AG04450 (cell line): ENCODE measurements at places on chromosomes 3 and 15. TPM values are rescaled to one million over a fixed set of nuclear protein-coding genes. Genes with fewer than 3 reads are reported as not detected.

Gene GOLGA6B
- polyA plus RNA-seq = not detected in 2 replicates

Gene PRKCD
- polyA plus RNA-seq = 13.6 and 13.7 TPM in 2 replicates

Gene MORC1
- not detected in 2 replicates for polyA plus RNA-seq

Gene GOLGA6L7
- not detected in 2 replicates for polyA plus RNA-seq

Gene FGF12
- polyA plus RNA-seq = not detected in 2 replicates

Gene SCN5A
- 0.63 and 1.4 TPM in 2 replicates for polyA plus RNA-seq

Gene BFSP2
- not detected in 2 replicates for polyA plus RNA-seq

Gene ATP8B4
- polyA plus RNA-seq = 0.67 and 1.0 TPM in 2 replicates

DNA sequence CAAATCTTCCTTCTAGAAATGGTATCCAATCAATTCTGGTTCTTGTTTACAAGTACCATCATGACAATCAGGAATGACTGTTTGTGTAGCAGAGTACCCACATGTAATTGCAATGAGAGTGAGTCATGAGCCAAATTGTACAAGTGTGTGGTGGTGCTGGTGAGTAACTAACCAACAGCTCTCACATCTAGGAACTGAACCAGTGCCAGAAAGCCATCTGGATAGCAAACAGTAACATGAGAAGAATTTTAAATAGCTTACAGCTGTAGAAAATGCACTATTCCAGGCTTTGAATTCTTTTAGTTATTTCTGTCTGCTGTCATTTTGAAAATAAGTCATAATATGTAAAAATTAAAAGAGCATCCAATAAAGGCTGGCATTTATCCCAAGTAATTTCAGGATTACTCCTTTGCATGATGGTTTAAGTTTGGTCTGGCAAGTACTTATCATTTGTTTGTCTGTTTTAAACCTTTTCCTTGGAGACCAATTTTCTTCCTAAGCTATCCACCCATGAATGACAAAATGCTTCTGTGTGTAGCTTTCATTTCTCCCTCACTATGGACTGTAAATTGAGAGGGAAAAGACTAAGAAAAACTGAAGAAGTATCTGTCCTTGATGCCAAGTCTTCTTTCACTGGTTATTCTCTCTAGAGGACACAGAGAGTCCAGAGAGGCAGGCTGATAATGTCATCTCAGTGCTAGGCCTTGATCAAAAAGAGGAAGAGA, 60.0 kb downstream of the PIK3CB start:
- peak; percentile 98 for DNase-seq

GRCh38 chr3:70108546-70108945, 109.0 kb downstream of the SAMMSON start:
- DNase-seq = no peak

DNA sequence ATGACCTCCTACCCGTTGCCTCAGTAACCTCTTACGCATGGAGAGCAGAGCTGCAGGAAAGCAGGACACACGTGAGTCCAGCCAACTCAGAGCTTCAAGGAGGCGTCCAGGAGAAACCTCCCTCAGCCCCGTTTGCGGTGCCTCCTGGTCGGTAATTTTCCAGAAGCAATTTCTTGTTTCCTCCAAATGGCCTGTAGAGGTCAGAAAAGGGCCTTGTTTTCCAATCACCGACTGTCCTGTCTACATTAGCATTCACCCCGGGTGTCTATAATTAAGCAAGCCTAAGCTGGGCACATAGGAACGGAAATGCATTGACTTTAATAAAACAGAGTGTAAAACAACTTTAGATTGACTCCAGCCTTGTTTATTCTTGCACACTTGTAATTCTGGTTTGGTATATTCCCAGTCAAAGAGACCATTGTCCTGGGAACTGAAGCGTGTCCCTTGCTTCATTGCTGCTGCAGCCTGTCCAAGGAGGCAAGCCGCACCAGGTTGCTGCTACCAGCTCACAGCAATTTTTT, 836.2 kb downstream of the AGBL1 start:
- DNase-seq = peak; percentile 7

DNA sequence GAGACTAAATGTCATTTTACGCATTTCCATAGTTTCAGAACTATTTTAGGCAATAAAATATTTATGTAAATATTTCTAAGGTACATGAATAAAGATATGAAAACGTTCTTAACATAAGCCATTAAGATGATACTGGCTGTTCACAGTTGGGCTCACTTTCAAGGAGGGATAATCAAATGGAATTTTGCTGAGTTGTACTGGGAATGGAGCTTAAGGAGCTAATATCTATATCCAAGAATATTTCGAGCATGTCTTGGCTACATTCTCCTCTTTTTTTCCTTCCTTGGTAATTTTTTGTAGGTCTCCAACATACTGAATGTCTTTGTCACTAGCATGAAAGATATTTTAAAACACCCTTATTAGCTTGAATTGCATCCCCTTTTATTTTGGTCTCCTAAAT, 383.4 kb downstream of the RAP2B start:
- DNase-seq = no peak

GRCh38 chr15:40293905-40294895, 11.3 kb upstream of the ANKRD63 start:
- no peak for DNase-seq

DNA sequence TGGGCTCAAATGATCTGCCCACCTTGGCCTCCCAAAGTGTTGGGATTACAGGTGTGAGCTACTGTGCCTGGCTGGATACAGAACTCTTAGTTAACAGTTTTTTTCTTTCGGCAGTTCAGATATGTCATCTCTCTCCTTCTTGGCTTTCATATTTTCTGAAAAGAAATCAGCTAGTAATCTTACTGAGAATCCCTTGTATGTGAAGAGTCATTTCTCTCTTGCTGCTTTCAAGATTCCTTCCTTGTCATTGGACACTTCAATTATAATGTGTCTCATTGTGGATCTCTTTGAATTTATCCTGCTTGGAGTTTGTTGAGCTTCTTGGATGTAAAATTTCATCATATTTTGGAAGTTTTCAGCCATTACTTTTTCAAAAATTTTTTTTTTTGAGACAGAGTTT, 17.0 kb downstream of the TRIM69 start:
- DNase-seq = no peak

DNA sequence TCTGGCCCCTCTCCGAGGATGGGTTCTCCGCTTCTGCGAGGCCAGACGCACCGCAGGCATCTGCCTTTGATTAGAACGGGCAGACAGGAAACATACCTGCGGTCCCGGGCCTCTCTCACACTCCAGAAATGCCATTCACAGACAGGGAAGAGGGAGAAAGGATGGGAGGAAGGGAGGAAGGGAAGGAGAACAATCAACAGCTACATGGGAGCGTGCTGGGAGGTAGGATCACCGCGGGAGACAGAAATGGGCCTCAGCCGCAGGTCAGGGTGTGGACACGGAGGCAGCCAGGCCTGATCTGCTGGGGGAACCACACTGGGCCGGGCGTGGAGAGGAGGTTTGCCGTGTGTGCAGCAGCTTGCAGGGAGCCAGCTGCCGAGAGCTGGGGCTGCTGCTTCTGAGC, 90.7 kb upstream of the RGMA start:
- no peak for DNase-seq

DNA sequence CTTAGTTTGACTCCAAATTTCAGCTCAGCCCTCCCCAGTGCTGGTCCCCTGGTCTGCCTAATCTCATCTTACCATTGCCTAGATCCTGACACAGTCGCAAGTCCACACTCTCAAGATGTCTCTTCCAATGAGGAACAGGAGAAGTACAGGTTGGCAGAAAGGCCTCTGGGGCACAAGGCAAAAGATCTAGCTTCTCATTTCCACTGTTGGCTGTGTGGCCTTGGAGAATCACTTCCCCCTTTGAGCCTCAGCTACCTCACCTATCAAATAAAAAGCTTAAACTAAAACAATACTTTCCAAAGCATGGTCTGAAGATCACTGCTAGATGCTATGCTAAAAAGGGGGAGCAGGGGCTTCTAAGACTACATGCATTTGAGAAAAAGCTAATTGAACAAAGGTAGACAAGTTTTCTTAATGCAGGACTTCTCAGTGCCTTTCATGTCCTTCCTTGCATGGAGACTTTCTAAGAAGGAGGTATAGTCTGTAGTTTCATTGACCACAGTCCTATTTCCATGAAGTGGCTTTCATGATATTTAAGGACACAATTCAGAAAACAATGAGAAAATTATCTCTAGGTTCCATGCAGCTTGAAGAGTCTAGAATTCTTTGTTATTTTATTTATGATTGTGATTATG, 118.0 kb upstream of the RAD18 start:
- DNase-seq = no peak

DNA sequence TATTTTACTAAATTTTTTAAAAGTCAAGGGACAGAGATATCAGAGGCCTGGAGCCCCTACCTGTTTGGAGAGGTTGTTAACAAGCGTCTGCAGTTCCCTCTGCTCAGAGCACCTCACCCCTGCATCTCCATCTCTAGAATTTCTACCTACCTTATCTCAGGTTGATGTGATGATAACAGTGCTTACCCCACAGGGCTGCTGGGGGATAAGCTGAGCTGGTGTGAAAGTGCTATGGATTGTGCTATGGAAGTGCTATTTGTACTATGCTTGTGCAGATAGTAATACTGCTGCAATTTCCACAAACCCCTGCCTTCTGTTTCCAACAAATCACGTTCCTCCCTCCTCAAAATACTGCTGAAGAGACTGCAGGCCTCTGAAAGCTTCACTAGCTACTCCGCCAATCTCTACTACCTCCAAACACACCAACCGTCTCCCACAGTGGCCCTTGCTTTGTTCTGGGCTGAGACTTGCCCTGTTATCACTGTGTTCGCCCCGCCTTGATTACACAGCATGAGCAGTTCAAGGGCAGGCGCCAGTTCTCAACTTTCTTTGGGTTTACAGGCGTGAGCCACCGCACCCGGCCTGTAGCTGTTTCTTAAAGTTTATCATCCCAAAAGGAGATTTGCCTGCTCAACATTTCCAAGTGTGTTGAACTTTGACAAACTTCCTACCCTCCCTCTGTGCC, 28.4 kb upstream of the PARL start:
- no peak for DNase-seq

DNA sequence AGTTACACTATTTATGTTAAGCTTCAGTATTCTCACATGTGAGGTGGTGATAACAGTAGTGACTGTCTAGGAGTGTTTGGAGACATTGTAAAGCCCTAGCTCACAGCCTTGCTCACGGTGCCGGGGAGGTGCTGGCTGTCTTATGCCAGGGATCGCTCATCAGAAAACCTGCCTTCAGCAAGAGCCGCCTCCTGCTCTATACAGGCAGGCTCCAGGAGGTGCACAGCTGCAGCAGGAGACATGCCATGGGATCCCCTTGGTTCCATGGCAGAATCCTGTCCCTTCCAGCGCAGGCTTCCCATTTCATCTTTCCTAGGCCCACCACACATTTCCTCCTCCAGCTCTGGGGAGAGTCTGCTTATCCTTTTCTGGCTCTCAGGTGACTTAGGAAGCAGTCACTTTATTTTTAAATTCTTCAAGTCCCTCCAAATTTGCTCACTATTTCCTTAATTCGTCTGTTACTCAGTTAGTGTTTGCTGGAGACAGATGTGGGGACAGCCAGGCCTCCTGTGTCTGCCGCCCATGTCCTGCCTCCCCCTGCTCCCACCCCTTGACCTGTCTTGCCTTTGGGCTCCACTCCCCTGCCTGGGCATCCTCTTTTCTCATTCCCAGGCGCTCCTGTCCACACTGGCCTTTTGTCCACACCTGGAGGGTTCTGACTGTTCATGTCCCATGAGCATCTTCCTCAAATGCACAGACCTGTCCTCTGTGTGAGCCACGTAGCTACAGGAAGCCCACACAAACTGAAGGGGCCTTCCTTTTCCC, 31.7 kb downstream of the SLCO2A1 start:
- no peak for DNase-seq

GRCh38 chr3:67416703-67417102, 237.7 kb downstream of the SUCLG2 start:
- no peak for DNase-seq

GRCh38 chr3:113255854-113256615, 44.7 kb downstream of the BOC start:
- no peak for DNase-seq

DNA sequence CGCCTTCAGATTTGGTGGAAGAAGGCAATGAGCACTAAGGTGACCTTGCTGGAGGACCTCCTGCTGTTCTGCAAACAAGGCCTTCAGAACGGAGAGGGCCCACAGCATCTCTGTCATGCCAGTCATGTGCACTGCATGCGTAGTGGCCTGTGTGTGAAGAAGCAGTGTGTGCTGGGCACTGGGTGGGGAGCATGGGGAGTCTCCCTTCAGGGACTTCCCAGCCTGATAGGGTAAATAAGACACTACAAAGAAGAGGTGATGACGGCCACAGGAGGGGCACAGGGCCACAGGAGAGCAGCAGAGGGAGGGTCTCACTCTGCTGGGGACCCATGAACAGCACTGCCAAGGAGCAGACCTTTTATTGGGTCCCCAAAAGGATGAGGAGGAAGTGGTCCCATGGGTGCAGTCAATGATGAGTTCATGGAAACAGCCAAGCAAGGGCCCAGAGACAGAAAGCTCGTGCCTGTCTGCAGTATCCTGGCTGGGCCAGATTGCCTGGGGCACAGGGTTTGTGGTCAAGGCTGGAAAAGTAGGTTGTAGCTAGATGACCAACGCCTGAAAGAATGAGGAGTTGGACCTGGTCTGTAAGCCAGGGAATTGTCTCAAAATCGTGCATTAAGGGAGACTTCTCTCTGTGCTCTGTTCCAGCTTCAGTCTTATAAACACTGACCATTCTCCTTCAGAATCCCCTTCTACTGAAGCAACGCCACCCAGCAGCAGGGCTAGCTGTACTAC, 67.8 kb upstream of the SEC61A1 start:
- no peak for DNase-seq

DNA sequence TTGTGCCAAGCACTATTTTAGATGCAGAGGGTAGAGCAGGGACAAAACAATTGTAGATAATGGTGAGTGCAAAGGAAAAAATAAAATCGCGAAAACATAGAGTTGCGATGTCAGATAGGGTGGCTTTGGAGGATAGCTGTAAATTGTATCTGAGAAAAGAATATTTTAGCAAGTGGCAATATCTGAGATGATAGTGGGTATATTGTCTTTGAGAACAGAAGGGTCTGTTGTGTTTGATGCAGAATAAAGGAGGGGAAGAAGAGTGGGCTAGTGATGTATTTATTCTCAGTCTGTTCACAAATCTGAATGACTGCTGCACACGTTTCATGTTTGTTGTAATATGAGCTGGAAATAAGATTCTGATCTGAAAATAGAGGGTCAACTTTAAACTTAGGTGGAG, 396.8 kb downstream of the CADM2 start:
- no peak for DNase-seq

DNA sequence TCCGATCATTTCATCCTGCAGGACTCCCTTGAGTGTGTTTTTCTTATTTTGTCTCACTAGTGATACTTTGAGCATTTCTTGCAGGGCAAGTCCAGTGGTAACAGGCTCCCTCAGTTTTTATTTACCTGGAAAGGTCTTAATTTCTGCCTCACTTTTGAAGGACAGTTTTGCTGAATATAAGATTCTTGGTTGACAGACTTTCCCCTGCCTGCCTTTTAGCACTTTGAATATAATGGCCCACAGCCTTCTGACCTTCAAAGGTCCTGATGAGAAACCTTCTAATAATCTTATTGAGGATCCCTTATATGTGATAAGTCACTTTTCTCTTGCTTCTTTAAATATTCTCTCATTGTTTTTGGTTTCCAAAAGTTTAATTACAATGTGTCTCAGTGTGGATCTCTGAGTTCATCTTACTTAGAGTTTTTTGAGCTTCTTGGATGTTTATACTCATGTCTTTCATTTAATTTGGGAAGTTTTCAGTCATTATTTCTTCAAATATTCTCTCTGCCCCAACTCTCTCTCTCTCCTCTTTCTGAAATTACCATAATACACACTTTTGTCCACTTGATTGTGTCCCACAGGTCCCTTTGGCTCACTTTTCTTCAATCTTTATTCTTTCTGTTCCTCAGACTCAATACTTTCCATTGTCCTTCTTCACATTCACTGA, 36.3 kb upstream of the ARIH1 start:
- no peak for DNase-seq
